ENCODE measurements at places on chromosomes 2 and 18.

DNA sequence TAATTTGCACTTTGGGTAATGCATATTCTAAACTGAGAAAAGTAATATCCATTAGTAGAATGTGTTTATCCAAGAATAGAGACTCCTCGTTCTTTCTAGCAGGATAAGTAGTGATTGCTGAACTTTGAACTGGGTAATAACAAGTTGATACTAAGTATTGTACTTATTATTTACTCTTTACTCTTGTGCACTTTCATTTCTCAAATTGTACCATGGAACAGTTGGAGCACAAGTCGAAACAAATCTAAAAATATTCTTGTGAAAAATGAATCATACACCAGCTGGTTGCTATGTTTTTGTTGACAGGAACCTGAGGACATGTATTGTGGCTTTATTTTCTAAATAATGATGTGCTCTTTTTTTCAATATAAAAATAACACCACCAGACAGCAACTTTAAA lies 111.9 kb downstream of the RGPD3 start:
- no peak for DNase-seq

- DNase-seq = no peak
Measured at GRCh38 chr2:79971807-79972206, 332.7 kb downstream of the LRRTM1 start.

DNA sequence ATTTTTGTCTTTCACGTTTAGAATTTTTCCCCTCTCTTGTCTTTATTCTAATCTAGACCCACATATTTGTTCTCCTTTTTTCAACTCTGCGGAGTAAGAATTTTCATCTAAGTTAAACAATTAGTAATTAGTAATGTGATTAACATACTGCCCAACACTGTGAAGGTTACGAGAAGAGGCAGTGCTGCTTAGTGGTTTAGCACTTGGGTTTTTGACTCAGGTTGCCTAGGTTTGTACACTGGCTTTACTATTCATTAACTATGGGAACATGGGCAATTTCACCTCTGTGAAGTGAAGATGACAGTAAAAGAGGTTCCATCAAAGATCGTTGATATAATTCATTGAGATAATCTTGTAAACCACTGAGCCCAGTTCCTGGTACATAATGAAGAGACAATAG lies 82.2 kb upstream of the PNPT1 start:
- DNase-seq = no peak

DNA sequence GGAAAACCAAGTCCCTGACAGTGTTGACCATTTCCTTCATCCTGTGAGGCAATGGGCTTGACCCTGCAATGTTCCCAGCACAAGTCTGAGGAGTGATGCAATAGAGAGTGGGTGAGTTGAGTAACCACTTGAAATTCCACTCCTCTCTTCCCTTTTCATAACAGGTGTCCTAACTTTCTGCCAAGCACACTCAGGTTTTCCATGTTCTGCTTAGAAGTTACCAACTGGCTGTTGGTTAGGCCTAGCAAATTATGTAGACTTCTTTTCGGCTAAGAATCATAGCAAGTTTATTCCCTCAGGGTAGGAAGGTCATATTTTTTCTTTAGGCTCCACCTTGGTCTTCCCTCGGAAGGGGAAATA lies 11.5 kb downstream of the GNLY start:
- no peak for DNase-seq

- no peak for DNase-seq
Measured at GRCh38 chr2:10216677-10217488, 85.8 kb upstream of the HPCAL1 start.

GRCh38 chr18:69951182-69951581 lies 3.5 kb upstream of the CD226 start:
- no peak for DNase-seq

DNA sequence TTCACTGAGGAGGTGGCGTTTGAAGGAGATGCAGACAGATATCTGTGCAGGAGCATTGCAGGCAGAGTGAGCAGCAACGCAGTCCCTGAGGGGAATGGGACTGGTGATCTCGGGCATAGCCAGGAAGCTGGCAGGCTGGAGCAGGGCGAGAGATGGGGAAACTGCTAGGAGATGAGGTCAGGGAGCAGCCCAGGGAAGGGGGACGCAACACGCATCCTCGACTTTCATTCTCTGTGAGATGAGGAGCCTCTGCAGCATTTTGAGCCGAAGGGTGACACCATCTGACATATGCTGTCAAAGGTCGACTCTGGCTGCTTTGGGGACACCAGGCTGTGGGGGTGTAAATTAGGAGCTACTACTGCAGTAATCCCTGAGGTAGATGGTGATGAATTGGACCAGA lies 4.3 kb upstream of the CHRNA1 start:
- no peak for DNase-seq

GRCh38 chr2:88606371-88607030 lies 20.8 kb downstream of the EIF2AK3 start:
- DNase-seq = no peak

DNA sequence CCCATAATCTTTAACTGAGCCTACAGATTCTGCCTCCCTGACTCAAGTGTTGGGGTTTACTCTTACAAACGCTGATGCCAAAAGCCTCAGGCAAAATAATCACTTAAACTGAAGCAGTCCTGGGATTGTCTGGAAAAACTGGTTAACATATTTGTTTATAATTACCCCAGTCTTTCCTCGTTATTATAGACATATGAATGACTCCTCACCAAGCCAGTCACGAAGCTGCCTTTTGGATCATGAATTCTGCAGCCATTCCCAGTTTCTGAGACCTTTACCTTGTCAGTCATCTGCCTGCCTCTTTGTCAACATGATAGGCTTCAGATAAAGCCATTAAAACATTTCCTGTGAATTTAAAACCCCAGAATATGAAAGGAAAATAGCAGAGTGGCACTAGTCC lies 46.4 kb downstream of the MREG start:
- DNase-seq = no peak

DNA sequence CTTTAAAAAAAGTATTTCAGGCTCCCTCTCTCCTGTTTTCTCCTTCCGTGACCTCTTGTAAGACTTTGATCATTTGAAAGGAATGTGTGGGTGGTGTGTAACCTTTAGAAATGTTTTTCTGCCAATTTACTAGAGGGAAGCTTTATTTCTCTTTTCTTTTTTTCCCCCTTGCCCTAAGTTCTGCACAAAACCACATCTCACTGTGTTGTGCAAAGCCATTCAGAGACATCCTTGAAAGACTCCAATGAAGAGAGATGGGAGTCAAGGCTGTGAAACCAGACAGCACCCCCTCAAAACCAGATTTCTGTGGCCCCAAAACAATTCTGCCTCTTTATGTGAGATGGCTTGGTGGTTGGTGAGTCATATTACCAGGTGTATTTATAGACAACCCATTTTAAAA lies 184.6 kb upstream of the ERBB4 start:
- DNase-seq = no peak

GRCh38 chr18:77197073-77197472 lies 52.6 kb upstream of the GALR1 start:
- DNase-seq = no peak

- DNase-seq = no peak
Measured at GRCh38 chr2:240591784-240592183, 5.2 kb downstream of the CAPN10 start.

DNA sequence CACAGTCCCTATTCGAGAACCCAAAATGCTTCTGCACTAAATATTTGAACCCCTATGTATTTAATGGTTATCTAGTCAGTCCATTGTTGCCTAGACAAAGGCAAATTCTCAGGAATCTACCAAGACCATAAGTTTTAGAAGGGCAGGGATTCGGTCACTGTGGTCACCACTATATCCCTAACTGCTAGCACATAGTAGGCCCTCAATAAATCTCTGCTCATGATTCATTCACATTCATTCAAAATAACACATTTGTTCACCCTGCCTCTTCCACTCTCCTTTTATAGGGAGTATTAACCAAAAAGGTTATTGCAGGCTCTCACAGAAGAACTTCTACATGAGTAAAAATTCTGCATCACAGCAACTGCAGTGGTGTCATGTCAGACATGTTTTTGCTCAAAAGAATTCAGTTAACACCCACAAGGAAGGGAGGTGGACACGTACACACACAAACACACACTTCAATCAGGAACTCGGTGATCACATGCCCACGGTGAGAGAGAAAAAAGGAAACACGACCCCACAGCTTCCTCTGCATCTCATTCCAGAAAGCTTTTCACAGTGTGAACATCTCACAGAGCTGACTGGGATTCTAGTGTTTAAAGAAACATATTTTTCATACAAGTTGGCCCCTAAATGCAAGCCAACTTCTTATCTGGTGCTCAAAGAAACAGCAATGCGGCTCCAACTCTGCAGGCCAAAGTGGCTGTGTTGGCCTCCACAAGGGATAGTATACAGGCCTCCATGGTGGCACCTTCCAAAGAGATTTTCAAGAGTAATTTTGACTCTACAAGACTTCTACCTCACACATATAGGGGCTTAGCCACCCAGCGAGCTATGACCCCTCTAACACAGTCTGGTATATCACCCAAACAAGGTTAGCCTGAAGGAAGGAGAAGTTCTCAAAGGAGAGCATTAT lies 98.0 kb downstream of the ANKRD44 start:
- peak; percentile 62 for DNase-seq

DNA sequence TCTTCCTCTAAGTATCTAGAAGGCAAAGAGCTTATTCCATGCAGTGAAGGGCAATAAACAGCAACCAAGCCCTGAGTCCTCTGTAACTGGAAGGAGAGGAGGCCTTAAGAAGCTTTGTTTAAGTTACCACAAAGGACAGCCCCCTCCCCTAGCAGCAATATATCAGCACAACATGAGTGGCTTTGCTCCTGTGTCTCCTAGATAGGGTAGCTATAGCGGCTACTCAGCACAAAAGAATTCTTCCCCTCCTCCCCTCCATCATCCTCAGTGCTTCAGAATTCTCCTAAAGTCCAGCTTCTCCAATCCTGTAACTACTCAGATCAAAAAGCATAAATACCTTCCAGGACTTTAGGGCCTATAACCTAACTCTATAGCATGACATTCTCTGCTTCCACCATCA lies 16.5 kb downstream of the SUMO1 start:
- no peak for DNase-seq

DNA sequence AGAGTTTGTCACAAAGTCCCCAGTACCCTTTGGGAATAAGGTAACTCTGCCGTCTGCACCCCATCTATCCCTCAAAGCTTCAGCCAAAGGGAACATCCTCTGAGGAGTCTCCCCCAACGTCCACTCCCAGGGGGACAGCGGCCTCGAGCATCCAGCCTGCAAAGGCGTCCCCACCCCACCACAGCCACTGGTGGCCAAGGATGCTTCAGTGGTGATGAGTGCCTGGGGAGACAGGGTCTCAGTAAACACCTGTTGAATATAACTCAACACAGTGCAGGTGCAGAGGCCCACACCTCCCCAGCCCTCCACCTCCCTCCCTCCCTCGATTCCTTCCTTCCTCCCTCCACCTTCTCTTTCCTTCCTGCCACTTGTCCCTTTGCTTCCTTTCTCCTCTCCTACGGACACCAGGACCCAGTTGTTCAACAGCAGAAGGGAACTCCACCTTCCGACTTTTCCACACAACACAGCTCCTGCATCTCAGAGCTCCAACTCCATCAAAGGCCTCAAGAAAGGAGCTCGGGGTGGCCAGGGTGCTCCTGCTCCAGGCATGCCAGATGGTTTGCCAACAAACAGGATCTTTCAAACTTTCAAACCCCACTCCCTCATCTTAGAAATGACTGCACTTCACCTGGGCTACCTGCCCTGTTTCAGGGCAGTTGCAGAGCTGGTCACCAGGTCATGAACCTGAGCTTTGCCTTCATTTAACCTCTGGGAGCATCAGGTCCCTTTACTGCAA lies 87.8 kb upstream of the SNTG2 start:
- no peak for DNase-seq

DNA sequence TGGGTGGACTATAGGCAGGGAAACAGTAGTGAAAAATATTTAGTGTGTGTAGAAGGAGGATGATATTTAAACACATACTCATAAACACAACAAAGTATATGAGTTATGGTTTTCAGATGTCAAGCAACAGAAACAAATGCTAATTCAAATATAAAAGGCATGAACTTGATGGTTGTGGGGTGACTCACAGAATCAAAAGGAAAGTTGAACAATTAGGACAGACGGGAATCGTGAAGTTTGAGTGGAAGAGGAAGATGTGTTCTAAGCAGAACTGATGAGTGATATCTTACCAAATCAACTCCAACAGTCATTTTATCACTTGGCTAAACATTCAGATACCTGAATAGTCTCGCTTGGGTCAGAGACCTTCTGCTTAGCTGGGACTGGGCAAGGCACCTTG lies 53.6 kb upstream of the ITGA6 start:
- no peak for DNase-seq

GRCh38 chr2:176078541-176079284 lies 5.0 kb downstream of the EVX2 start:
- no peak for DNase-seq

DNA sequence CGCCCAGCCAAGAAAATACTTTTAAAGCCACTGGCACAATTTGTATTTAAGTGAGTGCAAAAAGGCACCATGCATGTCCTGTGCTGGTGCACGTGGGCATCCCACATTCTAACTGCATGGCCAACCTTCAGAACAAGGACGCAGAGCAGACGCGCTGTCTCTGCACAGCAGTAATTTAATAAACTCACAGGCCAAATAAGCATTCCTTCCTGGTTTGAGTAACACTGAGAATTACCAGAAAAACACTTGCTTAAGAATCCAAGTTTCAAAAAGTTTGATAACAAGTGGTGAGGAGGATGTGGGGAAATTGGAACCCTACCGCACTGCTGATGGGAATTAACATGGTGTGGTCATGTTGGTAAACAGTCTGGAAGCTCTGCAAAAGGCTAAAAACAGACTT lies 38.7 kb downstream of the RPL31 start:
- DNase-seq = no peak

DNA sequence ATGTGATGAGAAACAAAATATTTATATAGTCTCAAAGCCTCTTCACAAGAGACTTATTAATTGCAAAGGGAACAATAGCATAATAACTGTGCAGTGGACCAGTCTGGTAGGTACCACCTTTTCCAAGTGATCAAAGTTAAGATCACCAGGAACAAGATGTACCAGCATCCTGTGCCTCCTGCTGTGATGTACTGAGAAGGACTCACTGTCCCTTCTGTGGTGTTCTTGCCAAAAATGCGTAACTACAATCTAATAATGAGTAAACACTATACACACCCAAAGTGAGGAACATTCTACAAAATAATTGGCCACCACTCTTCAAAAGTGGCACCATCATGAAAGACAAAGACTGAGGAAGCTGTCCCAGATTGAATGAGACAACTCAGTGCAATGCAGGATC lies 14.5 kb downstream of the GNLY start:
- DNase-seq = no peak

GRCh38 chr2:226660526-226660925 lies 139.1 kb downstream of the IRS1 start:
- DNase-seq = no peak

GRCh38 chr2:182426082-182426917 lies 536 bp downstream of the PDE1A start:
- DNase-seq = no peak

GRCh38 chr2:119234021-119235019 lies 10.7 kb downstream of the STEAP3 start:
- no peak for DNase-seq

GRCh38 chr2:58852905-58853304 lies 611.8 kb upstream of the FANCL start:
- no peak for DNase-seq

GRCh38 chr2:202762556-202762955 lies 109.0 kb downstream of the ICA1L start:
- peak; percentile 25 for DNase-seq

Measured in naive thymus-derived CD8-positive, alpha-beta T cell (primary cell).